HFFc6 (cell line): ENCODE measurements at places on chromosomes 11 and 22.

DNA sequence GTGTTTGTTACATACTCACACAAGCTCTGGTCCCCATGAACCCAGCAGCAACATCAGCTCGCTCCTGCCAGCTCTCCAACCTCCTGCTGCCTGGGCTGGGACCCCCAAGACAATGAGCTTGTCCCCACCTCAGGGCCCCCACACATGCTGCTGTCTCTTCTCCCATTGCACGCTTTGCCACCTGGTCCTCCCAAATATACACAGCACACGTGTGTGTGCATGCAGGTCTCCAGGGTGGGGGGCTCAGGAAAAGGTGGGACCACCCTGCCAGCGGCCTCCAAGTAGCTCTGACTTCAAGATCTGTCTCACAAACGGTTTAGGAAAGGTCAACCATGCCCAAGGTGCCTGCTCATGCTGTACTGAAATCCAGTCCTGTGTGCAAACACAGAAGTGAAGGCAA is 68.1 kb upstream of the CCND1 start:
- DNase-seq: no peak

GRCh38 chr22:37431801-37432707 is 4.8 kb upstream of the ELFN2 start:
- DNase-seq: peak; percentile 99

GRCh38 chr11:107590460-107591377 is at the start of gene ELMOD1:
ELMOD1 (plus strand) TSS chr11:107591147; CDS start chr11:107618190, 27,043 bp downstream.
- peak; percentile 18 for DNase-seq

DNA sequence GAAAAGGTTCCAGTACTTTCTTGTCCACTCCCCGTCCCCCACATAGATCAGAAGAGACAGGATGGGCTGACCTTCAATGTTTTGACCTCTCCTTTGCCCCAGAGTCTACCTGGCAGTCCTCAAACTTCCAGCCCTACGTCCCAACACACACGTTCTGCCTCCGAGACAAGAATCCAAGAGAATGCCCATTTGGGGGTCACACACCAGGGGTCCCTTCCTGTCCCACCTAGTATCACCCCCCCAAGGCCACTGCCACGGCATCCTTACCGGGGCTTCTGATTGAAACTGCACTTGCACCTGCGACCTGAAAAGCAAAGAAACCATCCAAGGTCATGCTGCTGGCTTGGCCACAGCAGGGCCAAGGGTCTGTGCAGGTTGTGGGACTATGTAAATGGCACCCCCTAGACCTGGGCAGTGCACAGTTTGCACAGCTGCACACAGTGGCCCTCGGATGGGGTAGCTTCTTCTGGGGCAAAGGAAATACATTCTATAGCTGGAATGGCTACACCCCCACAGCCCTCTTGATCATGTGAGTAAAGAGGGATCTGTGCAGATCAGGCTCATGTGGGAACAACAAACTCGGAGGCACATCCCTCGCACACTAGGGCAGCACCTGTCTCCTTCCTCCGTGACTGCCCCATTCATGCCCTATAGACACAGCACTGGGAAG is 16.5 kb upstream of the FXYD2 start:
- no peak for DNase-seq

GRCh38 chr11:1072116-1072820 is 2.4 kb upstream of the MUC2 start:
- peak; percentile 19 for DNase-seq

DNA sequence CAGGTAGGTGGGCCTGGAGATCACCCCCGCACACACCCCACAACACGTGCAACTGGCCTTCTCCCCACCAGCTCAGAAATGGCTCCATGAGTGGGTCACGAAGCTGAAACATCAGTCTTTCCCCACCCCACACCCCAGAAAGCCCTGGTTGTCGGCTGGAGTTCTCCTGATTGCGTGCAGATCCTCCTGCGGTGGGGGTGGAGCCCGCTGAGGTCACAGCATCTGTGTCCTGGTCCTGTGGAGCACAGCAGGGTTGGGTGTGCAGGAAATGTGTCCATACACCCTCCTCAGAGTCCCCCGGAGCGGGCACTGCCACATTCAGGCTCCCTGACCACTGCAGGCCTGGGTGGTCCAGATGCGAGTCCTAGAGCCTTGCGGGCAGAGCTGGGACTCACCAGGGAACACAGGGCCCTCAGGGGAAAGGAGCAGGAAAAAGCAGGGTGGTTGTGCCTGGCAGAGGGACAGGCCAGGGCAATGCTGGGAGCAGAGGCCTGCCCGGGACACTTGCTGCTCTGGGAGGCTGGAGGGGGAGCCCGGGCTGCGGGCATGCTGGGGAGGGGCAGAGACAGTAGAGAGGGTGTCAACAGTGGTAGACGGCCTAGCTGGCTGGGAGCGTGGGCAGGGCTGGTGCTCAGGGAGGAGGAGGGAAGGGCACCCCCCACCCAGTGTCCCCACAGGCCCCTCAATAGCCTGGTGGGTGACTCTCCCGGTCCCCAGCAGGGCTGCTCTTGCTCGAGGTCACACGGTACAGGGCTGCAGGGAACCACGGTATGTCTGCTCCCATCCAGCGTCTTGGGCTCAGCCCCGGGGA is 42.4 kb upstream of the PPARA start:
- peak; percentile 25 for DNase-seq

DNA sequence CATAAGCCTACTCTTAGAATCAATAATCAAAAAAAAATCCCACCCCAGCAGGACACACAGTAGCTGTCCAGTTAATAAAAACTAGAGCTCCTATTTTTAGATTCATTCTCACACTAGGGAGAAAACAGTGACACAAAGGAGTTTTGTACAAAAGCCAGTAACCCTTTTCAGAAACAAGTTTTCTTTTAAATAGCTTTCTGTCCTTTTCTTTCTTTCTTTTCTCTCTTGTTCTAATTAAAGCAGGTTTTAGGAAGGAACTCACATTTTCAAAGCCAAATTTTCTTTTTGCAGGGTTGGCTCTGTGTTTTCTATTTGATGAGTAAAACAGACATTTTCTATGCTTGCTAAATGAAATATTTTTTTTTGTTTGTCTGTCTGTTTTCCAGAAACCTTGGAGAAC is 1390.7 kb downstream of the FAM181B start:
- DNase-seq: no peak

DNA sequence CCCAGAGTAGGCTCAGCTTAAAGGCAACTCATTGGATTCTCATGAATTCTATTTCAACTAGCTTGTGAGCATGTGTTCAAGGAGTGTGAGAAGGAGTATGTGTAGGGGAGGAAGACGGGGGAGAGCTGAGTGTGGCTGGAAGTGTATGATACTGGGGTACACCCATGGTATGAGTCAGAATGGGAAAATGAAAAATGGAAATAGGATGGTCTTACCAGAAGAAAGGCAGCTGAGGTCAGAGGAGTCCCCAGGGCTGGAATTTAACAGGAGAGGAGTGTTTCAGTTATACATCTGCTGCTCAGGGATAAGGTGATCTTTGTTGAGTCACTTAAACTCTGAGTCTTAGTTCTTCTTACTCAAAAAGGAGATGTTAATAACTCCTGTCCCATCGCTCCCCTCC is 6.7 kb upstream of the ADAMTS15 start:
- no peak for DNase-seq

DNA sequence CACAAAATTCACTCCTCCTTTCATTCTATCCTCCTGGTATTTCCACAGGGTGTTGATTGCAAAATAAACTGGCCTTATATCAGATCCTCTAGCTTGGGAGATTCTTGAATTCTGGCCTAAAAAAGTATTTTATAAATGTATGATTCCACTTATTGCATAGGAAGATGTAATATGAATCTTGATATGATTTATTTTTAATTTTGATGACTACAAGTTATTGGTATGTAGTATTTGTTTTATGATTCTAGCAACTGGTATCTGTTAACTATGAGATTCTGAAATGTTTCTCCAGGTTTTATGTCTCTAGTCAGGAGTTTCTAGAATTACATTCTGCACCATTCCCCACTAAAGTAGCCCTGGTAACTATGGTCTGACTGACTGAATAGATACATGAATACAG is 373.9 kb upstream of the C11orf87 start:
- no peak for DNase-seq

DNA sequence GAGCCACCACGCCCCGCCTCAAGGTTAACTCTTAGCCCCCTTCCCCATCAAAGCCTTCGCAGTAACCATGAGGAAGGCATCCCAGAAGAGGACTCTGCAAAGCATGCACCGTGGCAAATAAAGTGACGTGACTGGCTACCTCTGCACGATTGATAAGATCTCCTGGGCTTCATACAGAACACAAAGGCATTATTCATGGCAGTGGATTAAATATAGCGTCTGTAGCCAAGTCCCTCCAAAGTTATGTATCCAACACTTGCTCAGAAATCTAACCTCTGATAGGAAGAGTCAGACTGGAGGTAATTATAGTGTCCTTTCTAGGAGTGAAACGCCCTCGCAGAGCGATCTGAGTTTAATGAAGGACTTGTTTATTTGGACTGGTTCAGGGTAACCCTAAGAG is 22.4 kb downstream of the CPT1A start:
- DNase-seq: no peak

GRCh38 chr22:48952256-48953102 is 875.2 kb downstream of the BRD1 start:
- DNase-seq: no peak

DNA sequence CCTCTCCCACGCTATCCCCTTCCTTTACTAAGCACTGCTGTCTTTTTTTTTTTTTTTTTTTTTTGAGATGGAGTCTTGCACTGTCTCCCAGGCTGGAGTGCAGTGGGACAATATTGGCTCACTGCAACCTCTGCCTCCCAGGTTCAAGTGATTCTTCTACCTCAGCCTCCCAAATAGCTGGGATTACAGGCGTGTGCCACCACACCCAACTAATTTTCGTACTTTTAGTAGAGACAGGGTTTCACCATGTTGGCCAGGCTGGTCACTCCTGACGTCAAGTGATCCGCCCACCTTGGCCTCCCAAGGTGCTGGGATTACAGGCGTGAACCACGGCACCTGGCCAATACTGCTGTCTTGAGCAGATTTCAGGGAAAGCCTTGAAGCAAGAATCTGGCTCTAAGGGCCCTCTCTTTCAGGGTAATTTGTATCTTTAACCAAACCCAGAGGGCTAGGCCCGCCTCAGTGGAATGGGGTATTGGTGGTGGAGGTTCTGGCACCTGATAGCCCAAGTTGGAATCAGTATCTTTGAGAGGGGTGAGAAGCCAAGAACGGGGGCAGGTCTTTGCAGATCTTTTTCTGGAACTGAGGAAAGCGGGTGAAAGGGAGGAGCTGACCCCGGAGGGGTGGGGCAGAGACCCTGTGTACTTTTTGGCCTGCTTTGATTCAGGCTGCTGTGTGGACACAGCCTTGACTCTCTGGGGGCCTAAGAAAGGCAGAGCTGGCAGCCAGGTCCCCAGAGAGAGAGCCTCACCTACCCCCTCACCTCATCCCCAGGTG is 37.0 kb downstream of the TRIOBP start:
- DNase-seq: no peak
